ENCODE measurements at places on chromosomes 16 and 17. TPM values are rescaled to one million over a fixed set of nuclear protein-coding genes. Genes with fewer than 3 reads are reported as not detected.

GRCh38 chr16:67847064-67847861, at the start of gene CENPT:
TSS of gene CENPT (minus strand) at chr16:67847693. CDS start at chr16:67833859, 13,834 bp downstream.
- no peak for DNase-seq
- no peaks in the 10 kb centered on the region for H3K27me3 ChIP-seq
- no peaks in the 10 kb centered on the region for H3K36me3 ChIP-seq
- H3K4me3 ChIP-seq = peak within 1 kb of the TSS; percentile 100
- H3K4me1 ChIP-seq = peaks cover 44% of the 10 kb centered on the region
- H3K27ac ChIP-seq = peak within 1 kb of the TSS; percentile 100

- no peaks in the 10 kb centered on the region for H3K36me3 ChIP-seq
- no peaks in the 10 kb centered on the region for H3K4me1 ChIP-seq
- H3K4me3 ChIP-seq = no peak overlapping the region
- no peaks in the 10 kb centered on the region for H3K27me3 ChIP-seq
These were observed 206.3 kb downstream of the MAF start for GRCh38 chr16:79394206-79394605.

GRCh38 chr17:1203111-1203966, 23.6 kb upstream of the ABR start:
- peak overlapping the region; percentile 66 for H3K4me3 ChIP-seq
- H3K27ac ChIP-seq = peak overlapping the region; percentile 67
- H3K4me1 ChIP-seq = no peaks in the 10 kb centered on the region

DNA sequence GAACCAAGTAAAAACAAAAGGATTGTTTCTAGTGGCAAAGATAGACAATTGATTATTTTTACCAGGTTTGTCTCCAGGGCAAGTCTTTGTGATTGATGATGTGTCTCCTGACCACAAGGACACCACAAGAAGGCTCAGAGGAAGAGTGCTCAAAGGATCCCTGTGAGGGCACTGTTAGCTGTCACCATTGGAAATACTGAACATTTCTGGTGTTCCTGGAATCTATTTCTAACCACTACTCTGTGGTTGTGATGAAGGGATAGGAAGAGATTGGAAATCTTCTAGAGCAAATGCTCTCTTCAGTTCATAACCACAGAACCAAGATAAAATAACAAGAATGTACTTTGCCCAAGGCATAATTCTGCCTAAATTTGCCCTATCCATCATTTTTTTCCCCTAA, 15.3 kb downstream of the RNF43 start:
- H3K27ac ChIP-seq = no peak overlapping the region
- no peaks in the 10 kb centered on the region for H3K36me3 ChIP-seq
- no peaks in the 10 kb centered on the region for H3K27me3 ChIP-seq
- no peak overlapping the region for H3K4me3 ChIP-seq
- H3K4me1 ChIP-seq = no peaks in the 10 kb centered on the region
- DNase-seq = no peak

DNA sequence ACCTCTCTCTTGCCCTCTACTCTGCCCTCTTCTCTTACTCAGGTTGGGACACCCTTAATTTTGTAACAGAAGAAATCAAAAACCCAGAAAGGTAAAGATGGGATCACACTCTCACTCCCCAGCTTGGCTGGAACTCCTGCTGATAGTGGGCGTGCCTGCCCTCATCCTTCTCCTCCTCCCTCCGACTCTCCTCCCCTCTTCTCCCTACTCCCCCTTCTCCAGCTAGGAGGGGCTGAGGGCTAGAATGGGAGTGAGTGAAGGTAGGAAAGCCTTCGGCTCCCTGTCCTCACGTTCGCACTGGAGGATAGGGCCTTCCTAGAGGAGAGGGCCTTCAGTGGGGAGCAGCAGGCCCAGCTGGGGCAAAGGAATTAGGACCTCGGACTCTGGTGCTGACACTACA, 20.3 kb downstream of the SLC7A6OS start:
- DNase-seq = no peak
- peaks cover 4% of the 10 kb centered on the region for H3K36me3 ChIP-seq
- H3K27me3 ChIP-seq = no peaks in the 10 kb centered on the region
- H3K4me1 ChIP-seq = peaks cover 49% of the 10 kb centered on the region
- H3K4me3 ChIP-seq = no peak overlapping the region

DNA sequence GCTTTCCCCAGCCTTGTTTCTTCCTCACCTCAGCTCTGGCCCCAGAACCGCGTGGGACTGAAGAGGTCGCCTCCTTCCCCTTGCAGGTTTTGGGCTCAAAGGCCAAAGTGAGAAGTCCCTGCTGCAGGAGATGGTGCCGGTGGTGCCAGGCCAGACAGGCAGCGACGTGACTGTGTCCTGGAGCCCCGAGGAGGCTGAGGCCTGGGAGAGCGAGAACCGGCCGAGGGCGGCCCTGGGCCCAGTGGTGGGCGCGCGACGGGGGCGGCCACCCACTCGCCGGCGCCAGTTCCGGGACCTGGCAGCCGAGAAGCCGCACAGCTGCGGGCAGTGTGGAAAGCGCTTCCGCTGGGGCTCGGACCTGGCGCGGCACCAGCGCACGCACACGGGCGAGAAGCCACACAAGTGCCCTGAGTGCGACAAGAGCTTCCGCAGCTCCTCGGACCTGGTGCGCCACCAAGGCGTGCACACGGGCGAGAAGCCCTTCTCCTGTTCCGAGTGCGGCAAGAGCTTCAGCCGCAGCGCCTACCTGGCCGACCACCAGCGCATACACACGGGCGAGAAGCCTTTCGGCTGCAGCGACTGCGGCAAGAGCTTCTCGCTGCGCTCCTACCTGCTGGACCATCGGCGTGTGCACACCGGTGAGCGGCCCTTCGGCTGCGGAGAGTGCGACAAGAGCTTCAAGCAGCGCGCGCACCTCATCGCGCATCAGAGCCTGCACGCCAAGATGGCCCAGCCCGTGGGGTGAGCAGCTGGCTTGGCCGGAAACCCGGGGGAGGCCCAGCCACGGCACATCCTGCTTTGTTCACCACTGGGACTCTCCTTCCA, 6.0 kb downstream of the ZNF213 start:
- H3K4me1 ChIP-seq = peaks cover 32% of the 10 kb centered on the region
- H3K27me3 ChIP-seq = no peaks in the 10 kb centered on the region
- DNase-seq = no peak
- H3K4me3 ChIP-seq = peak overlapping the region; percentile 61
- peaks cover 39% of the 10 kb centered on the region for H3K36me3 ChIP-seq

GRCh38 chr17:63751806-63752205, 10.2 kb upstream of the STRADA start:
- peaks cover 100% of the 10 kb centered on the region for H3K36me3 ChIP-seq
- no peaks in the 10 kb centered on the region for H3K4me1 ChIP-seq
- H3K27me3 ChIP-seq = no peaks in the 10 kb centered on the region
- H3K27ac ChIP-seq = no peak overlapping the region

DNA sequence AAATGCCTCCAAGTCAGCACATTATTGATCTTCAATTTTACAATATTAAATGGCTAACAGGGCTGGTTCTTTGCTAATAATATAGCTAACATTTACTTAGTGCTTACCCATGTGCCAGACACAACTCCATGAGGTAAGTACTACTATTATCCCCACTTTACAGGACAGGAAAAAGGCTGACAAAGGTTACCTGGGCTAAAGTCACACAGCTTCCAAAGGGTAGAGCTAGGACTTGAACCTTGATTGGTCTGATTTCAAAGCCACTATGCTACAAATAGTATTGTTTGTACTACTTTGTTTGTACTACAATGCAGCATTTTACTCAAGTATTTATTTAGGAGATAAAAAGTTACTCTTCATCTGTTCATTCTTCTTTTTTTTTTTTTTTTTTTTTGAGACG, 31.9 kb downstream of the BRD7 start:
- no peaks in the 10 kb centered on the region for H3K27me3 ChIP-seq
- no peak overlapping the region for H3K27ac ChIP-seq
- DNase-seq = no peak
- H3K36me3 ChIP-seq = peaks cover 54% of the 10 kb centered on the region
- H3K4me3 ChIP-seq = no peak overlapping the region
- H3K4me1 ChIP-seq = peaks cover 16% of the 10 kb centered on the region

DNA sequence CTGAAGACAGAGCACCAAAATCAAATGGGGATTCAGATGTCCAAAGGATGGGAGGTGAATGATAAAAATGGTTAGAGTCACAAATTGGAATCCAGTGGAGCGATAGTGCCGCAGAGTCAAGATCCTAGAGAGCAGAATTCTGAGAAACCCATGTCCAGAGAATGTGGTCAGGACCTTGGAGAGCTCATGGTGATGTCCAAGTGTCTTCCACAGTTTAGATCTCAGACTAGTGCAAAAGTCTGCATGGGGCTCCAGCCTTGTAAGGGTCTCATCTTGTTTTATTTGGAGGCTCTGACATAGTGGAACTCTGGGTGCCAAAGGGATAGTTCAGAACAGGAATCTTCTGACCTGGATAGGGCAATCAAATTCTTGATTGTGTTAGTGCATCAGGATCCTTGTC, 245.9 kb upstream of the HSBP1 start:
- H3K36me3 ChIP-seq = no peaks in the 10 kb centered on the region
- H3K4me1 ChIP-seq = no peaks in the 10 kb centered on the region
- DNase-seq = no peak

- no peaks in the 10 kb centered on the region for H3K4me1 ChIP-seq
- H3K36me3 ChIP-seq = no peaks in the 10 kb centered on the region
- no peak overlapping the region for H3K27ac ChIP-seq
- no peak overlapping the region for H3K4me3 ChIP-seq
These were observed 16.5 kb downstream of the RNF43 start for GRCh38 chr17:58400826-58401225.

- DNase-seq = no peak
- H3K4me3 ChIP-seq = no peak overlapping the region
- peaks cover 4% of the 10 kb centered on the region for H3K36me3 ChIP-seq
- peak overlapping the region; percentile 96 for H3K27ac ChIP-seq
These were observed 3.8 kb downstream of the TTYH2 start for GRCh38 chr17:74217037-74217730.

DNA sequence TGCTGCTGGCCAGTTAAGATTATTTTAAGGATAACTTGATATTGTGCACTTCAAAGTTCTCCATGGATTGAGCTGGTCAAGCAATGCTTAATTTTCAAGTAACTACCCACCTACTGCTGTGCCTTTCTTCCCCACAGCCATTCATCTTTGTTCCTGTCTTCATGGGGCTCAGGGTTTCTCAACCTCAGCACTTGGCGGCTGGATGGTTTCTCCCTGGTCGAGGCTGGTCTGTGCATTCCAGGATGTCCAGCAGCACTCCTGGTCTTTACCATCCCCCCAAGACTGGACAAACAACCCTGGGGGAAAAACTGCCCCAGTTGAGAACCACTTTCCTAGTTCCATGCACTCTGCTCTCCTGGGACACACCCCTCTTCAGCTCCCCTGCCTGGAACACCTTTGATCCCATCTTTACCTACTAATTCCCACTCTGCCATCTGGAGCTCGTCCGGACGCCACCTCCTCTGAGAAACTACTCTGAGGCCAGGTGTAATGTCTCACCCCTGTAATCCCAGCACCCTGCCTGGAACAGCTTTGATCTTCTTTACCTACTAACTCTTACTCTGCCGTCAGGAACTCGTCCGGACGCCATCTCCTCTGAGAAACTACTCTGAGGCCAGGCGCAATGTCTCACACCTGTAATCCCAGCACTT, 81.5 kb downstream of the NXN start:
- no peak overlapping the region for H3K4me3 ChIP-seq
- H3K4me1 ChIP-seq = peaks cover 38% of the 10 kb centered on the region
- DNase-seq = no peak
- peak overlapping the region; percentile 81 for H3K27ac ChIP-seq
- H3K27me3 ChIP-seq = no peaks in the 10 kb centered on the region
- no peaks in the 10 kb centered on the region for H3K36me3 ChIP-seq

DNA sequence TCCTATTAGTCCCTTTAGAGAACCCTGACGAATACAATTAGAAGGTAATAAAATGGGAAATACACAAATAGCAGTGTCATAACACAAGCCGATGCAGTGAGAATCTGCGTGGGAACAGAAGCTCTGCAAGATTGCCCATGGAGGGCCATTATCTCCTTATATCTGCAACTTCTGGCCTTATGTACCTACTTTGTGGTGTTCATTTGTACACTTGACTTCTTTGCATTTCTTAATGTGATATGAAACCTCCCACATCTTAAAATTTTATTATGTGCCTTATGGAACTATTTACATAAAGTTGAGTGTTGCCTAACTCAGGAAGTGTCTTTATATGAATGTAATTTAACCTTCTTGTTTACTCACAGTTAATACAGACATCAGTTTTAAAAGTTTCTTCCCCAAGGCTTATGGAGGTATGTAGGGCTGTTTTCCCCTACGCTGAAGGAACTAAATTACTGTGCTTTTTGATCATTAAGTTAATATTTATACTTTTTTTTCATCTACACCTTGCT, 10.1 kb upstream of the TANC2 start:
- DNase-seq = no peak
- H3K4me1 ChIP-seq = no peaks in the 10 kb centered on the region
- no peak overlapping the region for H3K27ac ChIP-seq
- H3K36me3 ChIP-seq = no peaks in the 10 kb centered on the region
- H3K4me3 ChIP-seq = no peak overlapping the region
- no peaks in the 10 kb centered on the region for H3K27me3 ChIP-seq

- H3K27ac ChIP-seq = no peak overlapping the region
- no peak overlapping the region for H3K4me3 ChIP-seq
- H3K27me3 ChIP-seq = peaks cover 5% of the 10 kb centered on the region
- DNase-seq = no peak
These were observed 27.2 kb upstream of the WWOX start for GRCh38 chr16:78072275-78072674.

DNA sequence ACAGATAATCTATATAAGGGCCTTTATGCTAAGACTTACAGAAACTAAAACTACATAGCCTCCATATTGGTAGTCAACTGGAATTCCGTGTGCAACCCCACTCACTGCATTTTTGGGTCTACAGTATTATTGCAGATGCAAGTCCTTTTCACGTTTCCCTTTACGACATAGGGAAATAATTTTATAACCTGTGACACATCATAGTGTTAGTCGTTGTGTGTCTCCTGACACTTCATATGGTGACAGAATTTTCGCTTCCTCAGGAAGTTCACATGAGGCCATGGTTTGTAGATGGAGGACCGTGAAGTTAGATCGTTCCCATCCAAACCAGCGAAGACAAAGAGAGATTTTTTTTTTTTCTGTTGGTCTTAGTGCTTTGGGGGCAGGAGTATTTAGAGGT, 15.7 kb upstream of the MRC2 start:
- no peak overlapping the region for H3K27ac ChIP-seq
- no peak for DNase-seq
- H3K4me3 ChIP-seq = no peak overlapping the region

- H3K4me1 ChIP-seq = peaks cover 18% of the 10 kb centered on the region
- H3K27ac ChIP-seq = peak within 1 kb of the TSS; percentile 73
- H3K36me3 ChIP-seq = no peaks in the 10 kb centered on the region
- H3K27me3 ChIP-seq = no peaks in the 10 kb centered on the region
- no peak for DNase-seq
- peak within 1 kb of the TSS; percentile 71 for H3K4me3 ChIP-seq
These were observed at the start of gene NME4 for GRCh38 chr16:397135-397661. TSS of gene NME4 (plus strand) at chr16:397199. CDS start at chr16:397223, 24 bp downstream.

The MPO gene
- total RNA-seq = 0.54 TPM

The ITGAD gene
- 0.07 TPM for total RNA-seq

The MT3 gene
- total RNA-seq = 10.5 TPM

The VAT1L gene
- 0.20 TPM for total RNA-seq

The NPB gene
- total RNA-seq = 0.42 TPM

The CCL18 gene
- total RNA-seq = not detected

The NOXO1 gene
- not detected for total RNA-seq

The RTN4RL1 gene
- total RNA-seq = 0.65 TPM

The PIMREG gene
- total RNA-seq = 0.38 TPM

The NAGS gene
- 0.20 TPM for total RNA-seq

The FN3K gene
- 20.3 TPM for total RNA-seq

The CDH11 gene
- 5.5 TPM for total RNA-seq
